ENCODE measurements at places on chromosomes 3 and 15.
A peak's percentile ranks its signal among the peaks of the same experiment; 100 is the strongest.

GRCh38 chr15:63891079-63891767 is 57.5 kb upstream of the HERC1 start:
- DNase-seq = peak; percentile 92

DNA sequence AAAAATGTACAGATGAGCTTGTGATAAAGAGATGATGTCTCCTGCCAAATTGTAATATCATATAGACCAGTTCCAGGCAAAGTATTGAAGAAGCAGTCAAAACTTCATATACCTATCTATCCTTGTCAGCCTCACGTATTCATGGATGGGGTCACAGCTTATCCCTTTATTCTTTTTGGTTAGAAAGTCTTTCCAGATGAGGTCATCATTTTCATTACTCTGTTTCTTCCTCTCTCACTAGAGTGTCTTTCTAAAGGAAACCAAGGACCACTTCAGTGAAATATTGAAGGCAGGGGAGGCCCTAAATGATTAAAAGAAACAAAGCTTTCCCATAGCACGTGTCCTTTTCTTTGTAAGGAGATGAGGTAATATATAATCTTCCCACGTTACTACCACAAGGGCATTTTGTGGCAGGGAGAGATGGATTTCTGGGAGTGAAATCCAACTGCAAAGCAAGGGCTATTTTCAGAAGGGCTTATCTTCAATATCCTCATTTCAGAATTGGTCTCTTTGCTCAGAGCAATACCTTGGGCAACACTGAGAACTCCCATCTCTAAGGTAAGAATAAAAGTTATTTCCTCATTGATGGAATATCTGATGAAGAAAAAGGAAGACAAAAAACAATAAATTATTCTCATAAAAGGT is 260.2 kb downstream of the TIGIT start:
- no peak for DNase-seq

DNA sequence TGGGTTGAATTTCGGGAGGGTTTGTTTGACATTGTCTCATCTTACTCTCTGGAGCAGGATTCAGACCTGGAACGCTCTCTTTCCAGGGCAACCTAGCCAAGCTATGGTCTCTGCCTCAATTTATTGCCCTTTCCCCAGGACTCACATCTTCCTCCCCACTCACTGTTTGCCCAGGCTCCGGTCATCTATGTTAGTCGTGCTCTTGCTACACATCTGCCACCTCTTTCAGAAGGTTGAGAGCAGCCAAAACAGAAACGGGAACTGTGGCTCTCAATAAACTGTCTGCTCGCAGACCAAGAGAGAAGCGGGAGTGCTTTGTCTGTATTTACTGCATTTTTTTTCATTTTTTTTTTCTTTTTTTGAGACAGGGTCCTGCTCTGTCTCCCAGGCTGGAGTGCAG is 81.6 kb downstream of the ST6GAL1 start:
- DNase-seq = no peak

GRCh38 chr15:26771578-26772153 is 1.2 kb downstream of the GABRB3 start:
- DNase-seq = peak; percentile 90

- DNase-seq = peak; percentile 89
Observed at GRCh38 chr3:11059090-11059798, 66.7 kb downstream of the SLC6A1 start.

DNA sequence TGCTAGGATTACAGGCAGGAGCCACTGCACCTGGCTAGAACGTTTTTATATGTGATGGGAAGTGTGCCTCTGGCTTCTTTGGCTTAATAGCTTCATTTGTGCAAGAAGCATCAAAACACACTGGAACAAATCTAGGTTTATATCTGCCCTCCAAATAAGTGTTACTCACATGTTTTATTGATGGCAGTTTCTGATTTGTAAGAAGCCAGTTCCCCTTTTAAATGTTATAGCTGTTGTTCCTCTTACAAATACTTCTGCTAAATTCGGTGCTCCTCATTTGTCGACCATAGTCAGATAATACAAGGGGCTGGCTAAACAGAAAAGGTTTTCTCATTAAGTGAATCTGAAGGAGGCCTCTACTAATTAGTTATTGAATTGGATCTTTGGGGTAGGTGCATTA is 307.1 kb upstream of the SEMA6D start:
- no peak for DNase-seq

- peak; percentile 69 for DNase-seq
Observed at GRCh38 chr15:29089731-29090616, 179.6 kb downstream of the NSMCE3 start.

DNA sequence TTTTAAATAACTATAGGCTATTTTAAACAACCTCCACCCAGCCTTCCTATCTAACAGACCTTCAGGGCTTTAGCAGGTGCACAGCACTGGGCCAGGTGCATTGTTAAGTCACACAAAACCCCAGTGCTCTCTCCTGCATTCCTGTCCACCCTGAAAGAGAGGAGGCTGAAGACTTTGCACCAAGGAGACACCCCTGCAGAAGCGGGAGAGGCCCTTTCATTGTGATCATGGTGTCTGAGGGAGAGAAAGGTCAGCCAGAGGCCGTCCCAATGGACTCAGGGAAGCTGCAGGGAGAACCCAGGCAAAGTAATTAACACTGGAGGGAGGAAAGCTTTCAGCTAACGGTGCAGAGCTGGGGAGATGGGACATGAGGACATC is 5.2 kb downstream of the LRIG1 start:
- peak; percentile 86 for DNase-seq

DNA sequence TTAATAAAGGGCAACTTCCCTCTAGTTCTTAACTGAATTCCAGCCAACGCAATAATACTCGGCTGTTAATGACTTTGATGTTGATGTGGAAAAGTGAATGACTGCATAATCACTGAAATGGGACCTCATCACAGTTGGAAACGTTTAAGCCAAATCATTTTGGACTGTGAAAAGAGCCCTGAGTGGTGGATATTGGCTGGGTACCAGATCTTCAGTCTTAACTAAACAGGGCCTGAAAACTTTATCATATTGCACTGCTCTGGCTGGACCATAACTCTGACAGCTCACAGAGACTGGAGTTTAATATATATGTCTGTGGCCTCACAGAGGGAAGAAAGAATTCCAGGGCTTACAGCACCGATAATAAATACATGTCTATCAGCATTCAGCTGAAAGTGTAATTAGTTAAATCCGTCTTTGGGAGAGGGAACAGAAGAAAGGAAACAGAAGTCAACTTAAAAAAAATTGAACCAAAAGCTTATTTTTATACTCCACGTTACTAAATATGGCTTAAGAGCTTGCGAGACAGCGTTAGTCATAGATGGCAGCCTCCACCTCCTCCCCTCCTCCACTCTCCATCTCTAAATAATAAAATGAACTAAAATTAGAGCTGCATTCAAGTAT is 222.3 kb upstream of the CDIN1 start:
- no peak for DNase-seq

GRCh38 chr3:11718637-11719405 is 75.1 kb upstream of the VGLL4 start:
- DNase-seq = peak; percentile 29

DNA sequence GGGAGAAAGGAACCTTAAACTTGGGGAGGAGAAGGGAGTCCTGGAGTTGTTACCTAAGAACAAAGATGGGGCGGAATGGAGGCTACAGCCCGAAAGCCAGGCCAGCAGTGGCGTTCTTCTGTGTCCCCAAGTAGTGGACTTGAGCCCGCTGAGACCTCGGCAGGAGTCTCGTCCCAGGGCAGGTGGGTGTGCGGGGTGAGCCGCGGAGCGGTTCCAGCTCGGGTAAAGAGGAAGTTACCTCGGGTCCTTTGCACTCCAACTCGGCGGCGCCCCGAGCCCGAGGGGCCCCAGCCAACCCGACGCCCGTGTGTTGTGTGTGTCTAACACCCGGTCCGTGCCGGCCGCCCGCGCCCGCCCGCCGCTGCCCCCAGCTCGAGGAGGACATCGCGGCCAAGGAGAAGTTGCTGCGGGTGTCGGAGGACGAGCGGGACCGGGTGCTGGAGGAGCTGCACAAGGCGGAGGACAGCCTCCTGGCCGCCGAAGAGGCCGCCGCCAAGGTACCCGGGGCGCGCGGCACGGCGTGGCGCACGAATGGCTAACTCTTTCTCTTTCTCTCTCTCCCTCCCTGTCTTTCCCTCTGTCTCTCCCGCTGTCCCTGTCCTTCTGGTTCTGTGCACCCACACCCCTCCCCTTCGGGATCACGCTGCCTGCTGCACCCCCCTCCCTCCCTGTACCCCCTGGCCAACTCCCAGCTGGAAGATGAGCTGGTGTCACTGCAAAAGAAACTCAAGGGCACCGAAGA is 959 bp downstream of the TPM1 start:
- DNase-seq = no peak

DNA sequence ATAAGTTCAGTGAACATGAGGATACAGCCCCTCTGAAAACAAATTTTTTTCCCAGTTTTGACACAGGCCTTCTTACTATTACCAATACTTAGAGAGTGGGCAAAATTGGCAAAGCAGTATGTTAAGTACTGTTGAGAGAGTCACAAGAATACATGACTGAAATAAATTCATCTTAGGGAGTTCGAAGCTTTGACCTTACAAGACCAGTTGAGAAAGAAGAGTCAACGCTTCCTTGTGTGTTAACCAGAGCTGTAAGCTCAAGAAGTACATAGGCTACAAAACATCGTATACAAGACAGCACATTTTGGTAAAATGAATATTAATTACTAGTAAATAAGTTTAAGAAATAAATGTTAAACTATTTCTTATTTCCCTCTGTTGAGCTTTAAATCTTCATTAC is 164.4 kb upstream of the RORA start:
- DNase-seq = no peak

GRCh38 chr3:123719862-123720453 is 135.1 kb upstream of the HACD2 start:
- no peak for DNase-seq

DNA sequence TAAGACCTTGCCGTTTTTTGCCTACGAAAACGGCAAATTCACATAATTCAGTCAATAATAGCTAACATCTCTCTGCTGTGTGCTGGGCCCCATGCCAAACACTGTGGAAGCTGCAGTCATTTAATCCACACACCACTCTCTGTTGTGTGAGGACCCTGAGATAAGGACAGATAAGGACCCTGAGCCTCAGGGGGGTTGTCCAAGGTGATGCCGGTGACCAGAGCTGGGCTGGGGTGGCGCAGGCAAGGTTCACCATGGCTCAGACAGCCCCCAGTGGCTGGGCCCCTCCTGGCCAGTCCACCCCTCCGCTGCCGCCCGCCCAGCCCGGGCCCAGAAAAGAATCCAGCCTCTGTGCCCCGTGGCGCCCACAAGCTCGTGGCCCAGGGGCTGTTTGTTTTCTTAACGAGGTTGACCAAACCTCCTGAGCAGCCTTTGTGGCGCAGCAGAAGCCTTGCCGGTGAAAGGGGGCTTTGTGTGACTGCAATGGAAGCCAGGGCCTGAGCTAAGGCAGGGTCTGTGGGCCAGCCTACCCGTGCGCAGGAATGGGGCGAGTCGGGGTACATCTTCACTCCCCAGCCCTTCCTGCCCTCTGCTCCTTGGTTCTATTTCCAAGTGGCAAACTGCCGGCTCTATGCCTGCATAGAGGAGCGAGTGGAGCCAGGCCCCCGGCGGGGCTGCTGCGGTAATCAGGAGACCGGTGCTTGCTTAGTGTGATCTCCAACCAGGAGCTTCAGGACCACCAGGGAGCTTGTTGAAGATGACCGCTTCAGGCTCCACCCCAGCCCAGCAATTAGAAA is 4.4 kb upstream of the SNX22 start:
- no peak for DNase-seq

DNA sequence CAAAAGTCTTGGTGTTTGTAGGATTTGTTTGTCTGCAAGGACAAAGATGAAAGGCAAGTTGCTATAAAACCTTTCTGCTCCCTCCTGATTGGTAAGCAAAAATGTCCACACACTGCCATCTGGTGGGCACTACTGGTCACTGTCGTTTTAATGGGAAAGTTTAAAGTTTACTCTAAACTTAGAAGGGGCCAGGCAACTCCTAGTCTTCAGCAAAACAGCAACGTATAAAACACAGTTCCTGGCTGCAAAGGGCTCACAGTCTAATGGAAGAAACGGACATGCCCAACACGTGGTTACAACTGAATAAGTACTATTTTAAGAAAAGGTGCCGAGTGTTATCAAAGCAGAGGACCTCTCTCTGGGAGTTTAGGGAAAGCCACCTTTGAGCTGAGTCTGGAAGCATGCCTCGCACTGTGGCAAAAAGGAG is 23.7 kb upstream of the TPRG1 start:
- peak; percentile 76 for DNase-seq

GRCh38 chr15:62976301-62976881 is 66.2 kb upstream of the TPM1 start:
- DNase-seq = no peak

- DNase-seq = no peak
Observed at GRCh38 chr3:145286937-145287336, 874.0 kb downstream of the PLOD2 start.

DNA sequence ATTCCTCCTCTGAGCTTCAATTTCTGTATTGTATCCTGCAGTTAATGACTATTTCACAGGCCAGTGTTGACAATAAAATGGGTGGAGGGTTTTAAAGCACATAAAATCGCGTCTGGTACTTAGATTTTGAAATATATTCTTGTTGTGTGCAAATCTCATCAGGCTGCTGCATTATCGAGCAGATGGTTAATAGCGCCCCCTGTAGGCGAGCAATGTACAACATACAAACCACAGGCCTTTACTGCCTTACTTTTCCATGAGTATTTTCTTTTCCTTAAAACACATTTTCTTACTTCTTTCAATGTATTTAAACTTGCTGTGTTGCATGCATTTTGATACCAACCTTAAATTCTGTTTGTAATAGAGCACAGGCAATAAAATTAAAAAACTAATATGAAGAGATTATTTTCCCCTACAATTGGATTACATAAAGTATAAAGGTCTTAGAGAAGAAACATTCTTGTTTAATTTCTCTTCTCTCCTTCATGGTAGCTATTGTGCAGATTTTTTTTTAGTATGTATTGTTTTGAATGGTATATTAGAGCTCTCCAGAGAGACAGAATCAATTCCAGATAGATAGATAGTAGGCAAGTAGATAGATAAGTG is 608.4 kb downstream of the CADM2 start:
- peak; percentile 84 for DNase-seq

DNA sequence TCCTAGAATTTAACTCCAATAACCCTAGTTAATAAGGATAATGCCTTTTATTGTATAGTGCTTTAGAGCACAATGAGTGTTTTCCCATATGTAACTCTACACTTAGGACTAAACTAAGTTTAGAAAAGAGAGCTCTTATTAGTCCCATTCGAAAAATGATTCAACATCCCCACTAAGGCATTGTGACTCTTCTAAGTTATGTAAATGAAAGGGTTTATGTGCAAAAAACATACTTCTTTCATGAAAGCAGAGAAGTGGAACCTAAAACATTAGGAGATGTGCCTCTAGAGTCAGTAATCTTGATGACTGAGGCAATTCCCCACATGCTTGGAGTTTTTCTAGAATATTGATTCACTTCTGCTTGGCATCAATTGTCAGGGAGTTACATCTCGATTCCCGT is 344.1 kb upstream of the ZNF717 start:
- DNase-seq = no peak

- DNase-seq = no peak
Observed at GRCh38 chr3:97010881-97011657, 196.7 kb downstream of the EPHA6 start.
